ENCODE measurements at places on chromosomes 7 and 10.
A peak's percentile ranks its signal among the peaks of the same experiment; 100 is the strongest.

- DNase-seq: no peak
These were observed 302.6 kb downstream of the CALN1 start for GRCh38 chr7:72109566-72109965.

- peak; percentile 28 for DNase-seq
These were observed 43.5 kb downstream of the TLL2 start for GRCh38 chr10:96470116-96470743.

GRCh38 chr7:73912223-73912622 is 51.3 kb downstream of the TMEM270 start:
- no peak for DNase-seq

DNA sequence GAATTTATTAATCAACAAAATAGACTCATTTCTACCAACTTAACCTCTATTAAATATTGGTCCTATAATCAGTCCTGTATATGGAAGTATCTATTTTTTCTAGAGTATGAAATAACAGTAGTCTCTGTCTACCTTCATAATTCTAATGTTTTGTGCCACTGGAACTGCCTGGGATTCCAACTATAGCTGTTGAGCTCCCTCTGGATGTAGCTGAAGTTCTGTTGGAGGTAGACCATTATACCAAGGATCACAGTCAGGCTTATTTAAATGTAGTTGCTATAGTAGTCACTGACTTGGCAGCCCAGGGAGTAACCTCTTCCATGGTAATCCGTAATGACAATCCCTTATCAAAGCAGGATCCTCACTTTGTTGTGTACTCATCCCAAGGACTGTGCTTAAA is 48.5 kb upstream of the PHYHIPL start:
- no peak for DNase-seq

- DNase-seq: no peak
These were observed 66.3 kb downstream of the VIPR2 start for GRCh38 chr7:159078193-159078910.

- no peak for DNase-seq
These were observed 792.8 kb downstream of the REEP3 start for GRCh38 chr10:64313967-64314366.

DNA sequence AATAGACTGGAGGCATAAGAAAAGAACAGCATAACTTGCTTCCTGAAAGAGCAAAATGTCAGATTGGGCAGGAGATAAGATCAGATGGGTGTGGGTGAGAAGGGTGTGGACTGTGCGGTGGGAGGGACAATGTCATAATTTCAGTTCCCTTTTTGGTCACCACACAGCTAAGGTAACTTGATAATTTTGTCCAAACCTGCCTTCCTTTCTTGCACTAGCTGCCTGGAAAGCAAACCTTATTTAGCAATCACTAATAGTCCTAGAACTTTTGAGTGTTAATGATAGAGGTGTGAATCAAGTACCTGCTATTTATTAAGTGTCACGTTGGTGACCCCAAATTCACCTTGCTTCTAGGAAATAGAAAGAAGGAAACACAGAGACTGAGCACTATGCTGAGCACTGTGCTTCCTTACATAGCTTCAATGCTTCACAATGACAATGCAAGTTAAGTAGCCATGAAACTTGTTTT is 72.4 kb upstream of the SP4 start:
- DNase-seq: no peak

DNA sequence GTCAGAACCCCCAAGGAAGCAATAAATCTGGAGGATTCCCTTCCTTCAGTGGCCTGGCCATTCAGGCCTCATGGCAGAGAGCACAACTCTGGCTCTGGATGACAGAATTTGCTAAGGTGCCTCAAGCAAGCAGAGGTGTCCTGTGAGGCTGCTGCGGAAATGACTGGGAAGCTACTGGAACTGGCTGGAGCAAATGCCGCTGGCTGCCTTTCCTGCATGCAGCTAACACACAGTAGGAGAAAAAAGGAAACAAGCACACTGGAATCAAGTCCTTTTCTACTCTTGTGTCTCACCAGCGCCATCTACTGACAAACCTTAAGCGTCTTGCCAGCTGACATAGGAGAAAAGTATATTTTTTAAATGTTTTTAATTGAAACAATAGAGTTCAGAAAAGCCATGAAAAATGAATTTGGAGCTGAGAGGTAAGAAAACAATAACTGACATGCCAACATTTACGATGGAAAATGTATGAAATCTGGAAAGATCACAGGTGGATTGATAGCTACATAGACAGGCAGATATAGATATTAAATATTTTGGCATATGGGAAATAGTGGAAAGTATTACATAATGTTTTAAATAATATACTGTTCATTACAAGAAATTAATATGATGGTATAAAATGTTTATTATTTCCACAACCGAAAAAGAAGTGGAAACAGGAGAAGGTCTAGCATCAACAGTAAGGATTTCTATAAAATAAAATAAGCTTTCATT is 951.6 kb downstream of the ANKRD7 start:
- DNase-seq: peak; percentile 39

- DNase-seq: no peak
These were observed 7.8 kb upstream of the ADCY1 start for GRCh38 chr7:45566386-45566785.

DNA sequence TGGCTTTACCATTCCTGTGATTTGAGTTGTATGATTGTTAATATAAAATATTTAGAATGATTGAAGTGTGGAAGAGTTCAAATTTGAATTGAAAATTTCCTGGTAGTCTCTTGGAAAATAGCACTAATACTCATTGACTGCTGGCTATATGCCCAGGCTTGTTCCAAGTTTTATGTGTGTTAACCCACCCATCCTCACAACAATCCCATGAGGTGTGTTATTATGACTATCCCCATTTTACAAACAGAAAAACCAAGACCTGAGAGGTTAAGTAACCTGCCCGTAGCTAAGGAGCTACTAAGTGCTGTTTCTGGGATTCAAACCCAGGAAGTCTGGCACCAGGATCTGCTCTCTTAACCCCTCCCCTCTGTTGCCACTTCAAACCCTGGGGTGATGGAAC is 213.9 kb downstream of the CREB5 start:
- DNase-seq: peak; percentile 17

- DNase-seq: no peak
These were observed 158.0 kb upstream of the NPVF start for GRCh38 chr7:25386311-25386744.

- DNase-seq: peak; percentile 25
These were observed 21.3 kb downstream of the MKX start for GRCh38 chr10:27724287-27724686.

- no peak for DNase-seq
These were observed 80.6 kb downstream of the VSTM2A start for GRCh38 chr7:54622696-54623309.

GRCh38 chr7:121429798-121430197 is 33.7 kb upstream of the FAM3C start:
- DNase-seq: no peak

DNA sequence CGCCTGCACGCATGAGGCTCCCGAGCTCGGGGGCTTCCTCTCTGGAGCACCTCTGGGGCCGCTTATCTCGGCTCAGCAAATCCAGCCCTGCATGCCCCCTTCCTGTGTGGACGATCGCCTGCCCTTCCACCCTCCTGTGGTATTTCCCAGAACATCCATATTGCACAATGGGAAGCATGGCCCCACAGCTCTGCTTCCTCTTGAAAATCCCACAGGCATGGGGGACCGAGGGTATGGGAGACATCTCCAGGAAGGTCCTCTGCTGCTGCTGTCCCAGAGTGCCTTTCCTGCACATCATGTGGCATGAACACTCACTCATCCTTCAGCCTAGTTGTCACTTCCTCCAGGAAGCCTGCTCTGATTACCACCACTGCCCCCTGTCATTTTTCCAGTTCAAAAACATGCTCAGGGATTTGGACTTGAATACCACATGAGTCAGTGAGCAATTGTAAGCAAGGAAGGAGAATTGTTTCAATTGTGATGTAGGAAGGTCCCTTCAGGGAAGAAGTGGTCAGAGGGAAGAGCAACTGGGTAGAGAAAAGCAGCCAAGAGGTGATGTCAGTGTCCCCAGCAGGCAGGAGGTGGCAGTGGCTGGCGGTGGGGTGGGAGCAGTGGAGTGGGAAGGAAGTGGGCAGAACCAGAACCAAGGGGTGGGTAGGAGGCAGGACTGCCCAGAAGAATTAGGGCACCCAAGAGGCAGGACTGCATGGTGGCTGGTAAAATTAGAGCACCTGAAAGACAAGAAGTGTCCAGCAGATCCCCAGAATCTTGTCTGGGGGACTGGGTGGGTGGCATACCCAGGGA is 67.5 kb upstream of the ZMIZ1 start:
- DNase-seq: no peak

GRCh38 chr10:73839276-73839966 is 28.0 kb upstream of the NDST2 start:
- DNase-seq: no peak

DNA sequence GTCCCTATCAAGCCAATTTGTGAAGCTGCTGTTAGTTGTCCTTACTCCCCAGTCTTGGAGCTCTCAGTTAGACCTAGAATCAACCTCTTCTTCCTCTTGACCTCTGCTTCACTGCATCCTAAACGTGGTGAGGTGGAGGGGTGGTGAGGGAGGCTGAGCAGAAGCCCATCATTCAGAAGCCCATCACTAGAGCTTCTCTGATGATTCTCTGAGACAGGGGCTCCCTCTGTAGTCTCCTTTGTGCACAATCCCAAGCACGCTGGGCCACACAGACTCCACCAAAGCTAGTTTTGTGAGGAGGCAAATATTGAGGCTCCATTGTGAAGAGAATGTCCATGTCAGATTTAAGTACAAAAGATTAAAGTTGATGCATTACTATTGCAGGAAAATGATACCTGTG is 163.8 kb upstream of the PRSS1 start:
- peak; percentile 38 for DNase-seq

- no peak for DNase-seq
These were observed 83.8 kb downstream of the DLG5 start for GRCh38 chr10:77842652-77843212.

DNA sequence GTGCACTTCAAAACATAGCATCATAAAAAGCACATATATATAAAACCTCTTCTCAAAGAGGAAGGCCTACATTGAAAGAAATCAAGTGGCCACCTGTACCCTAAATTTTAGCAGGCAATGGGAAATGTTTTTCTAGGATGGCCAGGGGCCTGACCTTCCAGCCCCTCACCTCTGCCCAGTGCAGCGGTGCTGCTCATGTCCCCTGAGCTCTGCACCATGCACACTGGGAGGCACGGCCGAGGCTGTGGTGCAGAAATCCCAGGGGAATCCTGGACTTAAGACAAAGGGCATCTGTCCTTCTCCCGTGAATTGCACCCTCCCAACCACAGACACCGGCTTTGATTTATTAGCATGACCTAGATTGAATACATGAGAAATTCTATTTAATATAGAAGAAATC is 551.4 kb downstream of the GLRX3 start:
- DNase-seq: no peak

DNA sequence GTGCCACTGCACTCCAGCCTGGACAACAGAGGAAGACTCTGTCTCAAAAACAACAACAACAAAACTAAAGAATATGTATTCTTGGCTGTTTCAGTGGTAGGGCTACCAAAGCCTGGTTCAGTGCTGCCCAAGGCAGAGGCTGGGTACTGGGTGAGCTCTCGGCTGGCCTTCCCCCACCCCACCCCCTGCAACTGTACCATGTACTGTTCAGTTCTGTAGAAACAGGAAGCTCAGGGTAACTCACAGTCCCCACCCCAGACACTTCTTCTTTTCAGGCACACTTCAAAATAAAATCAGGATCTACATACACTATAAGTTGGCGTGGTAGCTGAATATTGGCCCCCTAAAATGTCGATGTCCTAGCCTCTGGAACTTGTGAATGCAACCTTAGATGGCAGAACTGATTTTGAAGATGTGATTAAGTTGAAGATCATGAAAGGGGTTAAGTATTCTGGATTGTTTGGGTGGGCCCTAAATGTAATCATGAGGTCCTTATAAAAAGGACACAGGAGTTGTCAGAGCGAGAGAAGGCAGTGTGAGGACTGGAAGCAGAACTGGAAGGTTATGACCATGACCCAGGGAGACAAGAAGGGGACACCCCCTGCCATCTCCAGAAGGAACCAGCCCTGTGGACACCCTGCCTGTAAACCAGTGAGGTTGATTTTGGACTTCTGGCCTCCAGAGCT is 31.2 kb downstream of the TBXAS1 start:
- no peak for DNase-seq

GRCh38 chr7:67407392-67408071 is 410.9 kb downstream of the TYW1 start:
- DNase-seq: no peak

DNA sequence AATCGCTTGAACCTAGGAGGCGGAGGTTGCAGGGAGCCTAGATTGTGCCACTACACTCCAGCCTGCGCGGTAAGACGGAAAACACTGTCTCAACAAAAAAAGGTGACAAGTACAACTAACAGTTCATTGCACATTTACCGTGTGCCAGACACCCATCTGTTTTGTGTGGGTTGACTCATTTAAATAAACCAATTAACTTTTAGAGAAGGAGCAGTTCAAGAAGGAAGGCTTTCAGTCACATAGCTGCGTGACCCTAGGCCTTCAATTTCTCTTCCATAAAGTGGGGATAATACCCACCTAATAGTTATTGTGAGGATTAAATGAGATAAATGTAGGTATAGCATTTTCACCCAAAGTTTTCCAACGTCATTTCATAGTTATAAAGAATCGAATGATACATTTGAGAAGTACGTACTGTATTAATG is 52.3 kb upstream of the KDM7A start:
- no peak for DNase-seq

- DNase-seq: no peak
These were observed 25.5 kb downstream of the AKR1B1 start for GRCh38 chr7:134433430-134433829.

DNA sequence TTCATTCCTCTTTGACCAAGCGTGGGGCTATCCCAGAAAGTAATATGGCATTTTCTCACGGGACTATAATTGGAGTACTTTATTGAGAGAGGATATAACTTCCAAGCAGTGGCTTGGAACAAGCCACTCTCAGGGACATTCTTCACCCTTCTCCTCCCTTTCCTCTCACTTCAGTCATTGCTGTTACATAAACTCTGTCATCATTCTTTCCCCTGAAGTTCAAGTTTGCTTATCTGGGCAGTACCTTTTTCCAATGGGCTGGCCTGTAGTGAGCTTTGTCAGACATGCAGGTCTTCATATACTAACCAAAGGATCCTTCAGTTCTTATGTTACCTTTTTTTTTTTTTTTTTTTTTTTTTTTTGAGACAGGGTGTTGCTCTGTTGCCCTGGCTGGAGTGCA is 58.7 kb upstream of the KMT2E start:
- no peak for DNase-seq

DNA sequence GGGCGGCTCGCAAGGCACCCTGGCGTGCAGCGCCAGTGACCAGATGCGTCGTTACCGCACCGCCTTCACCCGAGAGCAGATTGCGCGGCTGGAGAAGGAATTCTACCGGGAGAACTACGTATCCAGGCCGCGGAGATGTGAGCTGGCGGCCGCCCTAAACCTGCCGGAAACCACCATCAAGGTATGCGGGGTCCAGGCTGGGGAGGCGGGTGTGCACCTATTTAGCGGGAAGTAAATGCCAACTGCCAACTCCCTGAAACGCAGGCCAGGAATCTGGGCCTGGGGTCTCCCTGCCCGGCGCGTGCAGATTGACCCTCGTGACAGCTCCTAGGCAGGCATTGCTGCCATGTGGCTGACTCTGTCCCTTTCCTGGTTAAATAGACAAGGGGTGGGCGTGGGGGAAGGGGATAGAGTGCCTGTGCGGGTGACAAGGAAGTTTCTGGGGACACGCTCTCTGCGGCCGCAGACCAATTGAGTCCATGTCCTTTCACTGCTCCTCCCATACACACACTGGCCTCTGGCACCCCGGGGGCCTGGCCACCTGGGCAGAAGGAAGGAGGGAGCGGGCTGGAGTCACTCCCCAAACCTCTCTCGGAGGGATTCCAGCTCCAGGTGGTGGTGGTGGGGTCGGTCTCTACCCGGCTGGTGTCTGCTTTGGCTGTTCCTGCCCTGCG is 2.7 kb downstream of the EVX1 start:
- DNase-seq: no peak

GRCh38 chr7:130087364-130087763 is 17.0 kb downstream of the KLHDC10 start:
- DNase-seq: peak; percentile 68

Measured in fibroblast of upper back skin (primary cell).